ENCODE measurements at places on chromosomes 2 and 18.

GRCh38 chr2:160242893-160243564 lies 43.0 kb upstream of the ITGB6 start:
- no peak for DNase-seq

GRCh38 chr2:102603904-102604303 lies 15.4 kb upstream of the SLC9A2 start:
- no peak for DNase-seq

- DNase-seq = no peak
These were observed 3.5 kb downstream of the TMEM200C start for GRCh38 chr18:5891854-5892215.

DNA sequence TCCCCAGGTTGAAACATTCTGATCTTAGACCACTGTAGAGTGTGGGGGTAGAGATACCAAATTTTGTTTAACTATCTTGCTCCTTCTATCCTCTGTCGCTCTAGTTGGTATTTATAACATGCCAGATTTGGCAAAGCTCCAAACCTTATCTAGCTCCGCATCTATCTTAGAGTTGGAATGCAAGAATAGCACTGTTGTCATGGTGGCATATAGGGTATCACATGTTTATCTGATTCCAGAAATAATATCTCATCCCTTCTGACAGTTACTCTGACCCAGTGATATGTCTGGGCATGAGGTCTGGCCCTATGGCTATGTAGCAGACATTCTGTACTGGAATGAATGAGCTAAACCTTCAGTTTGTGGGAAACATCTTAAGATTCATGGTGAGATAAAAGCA lies 51.7 kb downstream of the CABYR start:
- DNase-seq = no peak

DNA sequence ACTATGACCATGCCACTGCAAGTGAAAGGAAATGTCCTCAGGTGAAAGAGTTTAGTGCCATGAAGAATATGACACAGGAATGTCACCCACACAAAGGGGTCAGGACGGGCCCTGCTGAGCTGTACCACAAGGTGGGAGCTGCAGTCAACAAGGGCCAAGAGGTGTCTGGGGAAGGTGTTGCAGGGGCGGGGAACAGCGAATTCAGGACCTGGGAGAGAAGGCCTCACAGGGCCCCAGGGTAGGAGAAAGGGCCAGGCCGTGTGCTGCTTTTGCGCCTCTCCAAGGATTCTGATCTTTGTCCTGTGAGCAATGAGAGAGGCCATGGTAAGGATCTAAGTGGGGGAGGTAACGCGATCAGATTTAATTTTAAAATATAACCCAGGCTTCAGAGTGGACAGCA lies 23.6 kb downstream of the CYB5A start:
- DNase-seq = no peak

DNA sequence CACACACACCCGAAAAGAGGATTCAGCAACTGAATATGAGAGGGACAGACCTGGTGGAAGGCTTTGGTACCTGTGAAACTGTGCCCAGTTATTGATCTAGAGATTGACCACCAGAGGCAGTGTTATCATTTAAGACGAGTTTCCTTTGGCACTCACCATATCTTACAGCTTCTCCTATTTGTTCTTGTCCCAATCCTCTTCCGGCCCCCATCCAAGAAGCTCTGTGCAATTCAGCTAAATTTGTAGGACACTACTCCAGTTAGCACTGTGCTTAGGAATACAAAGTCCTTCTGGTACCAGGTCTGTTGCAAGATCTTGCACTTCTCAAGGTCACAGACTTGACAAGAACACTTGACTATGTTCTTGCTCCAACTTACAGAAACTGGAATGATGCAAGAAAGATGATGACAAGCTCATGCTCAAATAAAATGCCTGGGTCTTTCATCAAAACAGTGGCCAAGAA lies 177.7 kb downstream of the TMEM247 start:
- DNase-seq = no peak

- DNase-seq = no peak
These were observed 364.8 kb upstream of the SLC14A2 start for GRCh38 chr18:45250479-45250878.

- DNase-seq = no peak
These were observed 73.7 kb downstream of the GREB1L start for GRCh38 chr18:21315741-21316197.

DNA sequence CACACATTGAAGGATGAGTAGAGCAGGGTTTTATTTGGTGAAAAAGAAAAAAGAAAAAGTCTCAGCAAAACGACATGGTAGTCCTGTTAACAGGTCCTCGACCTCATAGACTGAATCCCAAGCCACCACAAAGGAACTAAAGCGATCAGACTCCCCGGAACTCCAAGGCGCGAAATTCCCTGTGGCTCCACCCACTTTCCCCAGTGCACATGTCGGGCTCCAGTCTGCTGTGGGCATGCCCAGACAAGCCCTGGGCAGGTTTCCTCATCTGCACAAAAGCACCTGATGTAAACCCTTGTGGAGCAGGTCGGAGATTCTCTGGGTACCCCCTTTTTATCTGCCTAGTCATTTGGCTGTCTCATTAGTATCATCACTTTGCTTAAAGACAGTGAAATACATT lies 170.7 kb upstream of the FSIP2 start:
- DNase-seq = no peak

- DNase-seq = no peak
These were observed 1597.9 kb upstream of the ACVR2A start for GRCh38 chr2:146246736-146247523.

DNA sequence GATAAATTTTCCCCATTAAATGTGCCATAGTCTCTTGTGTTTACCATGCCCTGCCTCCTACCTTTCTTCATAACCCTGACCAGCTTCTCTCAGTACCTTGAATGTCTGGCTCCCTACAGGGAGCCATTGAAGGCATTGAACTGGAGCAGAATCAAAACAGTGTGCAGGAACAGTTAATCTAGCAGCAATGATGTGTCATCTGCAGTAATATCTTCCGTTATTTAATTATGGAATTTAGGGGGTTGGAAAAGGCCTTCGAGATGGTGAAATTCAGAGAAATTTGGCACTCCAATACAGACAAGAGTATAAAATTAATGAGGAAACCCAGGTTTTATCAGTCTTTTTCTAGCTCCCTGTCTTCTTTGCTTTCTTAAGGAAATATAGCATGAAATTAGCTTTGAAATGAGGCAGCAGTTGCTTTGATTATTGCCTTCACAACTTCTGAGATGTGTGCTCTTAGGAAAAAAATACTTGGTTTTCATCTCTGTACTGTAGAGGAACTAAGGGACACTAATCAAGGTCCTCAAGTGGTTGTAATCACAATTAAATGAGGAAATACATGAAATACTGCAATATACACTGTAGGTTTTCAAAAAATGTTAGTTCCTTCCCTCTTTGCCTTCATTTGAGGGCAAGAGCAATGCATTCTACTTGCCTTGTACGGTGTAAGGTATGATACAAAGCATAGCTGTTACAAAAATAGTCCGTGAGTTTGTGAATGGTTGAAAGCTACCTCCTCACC lies 369.1 kb downstream of the SETBP1 start:
- no peak for DNase-seq

DNA sequence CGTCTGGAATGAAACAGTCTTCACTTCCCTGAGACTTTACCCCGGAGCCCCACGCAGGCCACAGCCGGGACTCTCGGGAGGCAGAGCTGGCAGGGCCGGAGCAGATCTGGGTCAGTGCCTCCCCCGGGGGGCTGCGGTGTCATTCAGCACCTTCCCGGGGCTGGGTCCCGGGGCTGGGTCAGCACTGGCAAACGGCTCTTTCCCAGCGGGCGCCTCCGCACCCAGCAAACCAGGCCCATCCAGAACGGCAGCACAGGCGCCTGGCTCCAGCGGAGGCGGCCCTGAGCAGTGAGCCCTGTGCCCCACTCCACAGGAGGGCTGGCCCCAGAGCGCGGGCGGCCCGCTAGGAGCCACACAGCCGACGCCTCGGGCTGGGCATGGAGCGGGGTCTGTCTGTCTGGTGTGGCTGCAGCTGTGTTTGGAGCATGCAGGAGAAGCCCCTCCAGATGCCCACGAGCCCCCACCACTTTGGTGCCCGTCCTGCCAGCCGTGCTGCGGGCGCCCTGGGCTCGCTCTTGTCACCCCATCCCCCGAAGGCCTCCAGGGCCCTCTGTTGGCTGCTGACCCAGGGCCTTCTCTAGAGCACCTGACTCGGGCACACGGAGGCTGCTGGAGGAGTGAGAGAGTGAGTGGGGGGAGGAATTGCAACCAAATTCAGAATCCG lies 132.1 kb upstream of the CTDP1 start:
- DNase-seq = no peak

- no peak for DNase-seq
These were observed 45.7 kb downstream of the NDUFA10 start for GRCh38 chr2:239979243-239980023.

- no peak for DNase-seq
These were observed 144.5 kb downstream of the INSIG2 start for GRCh38 chr2:118232796-118233195.

DNA sequence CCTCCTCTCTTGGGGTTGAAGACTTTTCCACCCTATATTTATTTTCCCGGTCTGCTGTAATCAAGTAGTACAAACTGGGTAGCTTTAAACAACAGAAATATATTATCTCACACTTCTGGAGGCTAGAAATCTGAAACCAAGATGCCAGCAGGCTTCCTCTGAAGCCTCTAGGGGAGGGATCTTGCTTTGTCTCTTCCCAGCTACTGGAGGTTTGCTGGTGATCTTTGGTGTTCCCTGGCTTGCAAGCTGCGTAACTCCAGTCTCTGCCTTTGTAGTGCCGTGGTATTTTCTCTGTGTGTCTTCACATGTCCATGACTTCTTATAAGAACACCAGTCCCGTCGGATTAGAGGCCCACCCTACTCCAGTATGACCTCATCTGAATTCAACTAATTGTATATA lies 44.4 kb downstream of the MYO3B start:
- no peak for DNase-seq

DNA sequence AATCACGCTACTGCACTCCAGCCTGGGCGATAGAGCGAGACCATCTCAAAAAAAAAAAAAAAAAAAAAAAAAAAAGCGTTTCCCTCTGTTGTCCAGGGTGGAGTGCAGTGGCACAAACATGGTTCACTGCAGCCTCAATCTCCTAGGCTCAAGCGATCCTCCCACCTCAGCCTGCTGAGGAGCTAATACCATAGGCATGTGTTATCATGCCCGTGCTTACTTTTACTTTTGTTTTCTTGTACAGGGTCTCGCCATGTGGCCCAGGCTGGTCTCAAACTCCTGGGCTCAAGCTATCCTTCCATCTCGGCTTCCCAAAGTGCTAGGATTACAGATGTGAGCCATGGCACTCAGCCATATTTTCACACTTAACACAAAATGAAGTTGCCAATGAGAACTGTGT lies 37.5 kb downstream of the PSME4 start:
- no peak for DNase-seq

- no peak for DNase-seq
These were observed 83.5 kb upstream of the STPG4 start for GRCh38 chr2:47238638-47239037.

GRCh38 chr18:76467371-76468190 lies 27.5 kb downstream of the ZNF516 start:
- no peak for DNase-seq

- no peak for DNase-seq
These were observed at the start of gene HOXD1 for GRCh38 chr2:176187899-176188773. HOXD1 (plus strand) TSS chr2:176188668; CDS start chr2:176188802, 134 bp downstream.
